ENCODE measurements at places on chromosomes 2 and 18.

GRCh38 chr18:52617931-52618330 lies 277.9 kb downstream of the DCC start:
- no peak for DNase-seq

DNA sequence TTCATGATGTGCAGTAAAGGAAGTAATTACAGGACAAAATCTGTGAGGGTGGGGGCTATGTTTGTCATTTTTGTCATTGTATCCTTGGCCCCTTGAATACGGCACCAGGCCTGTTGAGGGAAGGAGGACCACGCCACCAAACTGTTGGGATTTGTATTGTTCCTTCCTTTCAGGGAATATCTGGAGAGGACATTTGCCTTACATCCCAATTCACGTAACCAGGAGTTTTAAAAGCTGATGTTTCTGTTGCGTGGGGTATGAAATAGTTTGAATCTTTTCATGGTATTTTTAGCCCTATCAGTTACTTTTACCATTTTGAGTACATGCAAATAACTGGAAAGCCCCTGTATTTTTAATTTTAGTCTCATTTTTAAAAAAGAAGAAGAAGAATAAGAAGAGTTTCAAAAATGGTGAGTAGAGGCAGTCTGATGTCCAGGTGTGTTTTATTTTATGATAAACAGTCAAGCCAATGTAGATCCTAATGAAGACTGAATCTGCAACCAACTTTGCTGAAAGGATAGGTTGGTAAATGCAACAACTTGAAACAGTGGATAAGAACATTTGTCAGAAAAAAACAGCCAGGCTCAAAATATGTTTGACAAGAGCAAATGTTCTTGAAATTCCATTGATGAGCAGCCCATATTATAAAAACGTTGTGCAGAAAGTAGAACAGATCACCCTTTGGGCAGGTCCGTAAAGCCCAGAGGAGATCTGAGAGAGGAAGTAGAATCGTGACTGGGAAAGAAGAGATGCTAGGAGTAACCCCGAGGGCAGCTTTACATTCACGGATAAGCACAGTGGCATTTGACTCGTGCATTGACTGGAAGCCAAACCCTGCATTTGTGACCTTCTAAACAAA lies 54.5 kb downstream of the RASGRP3 start:
- DNase-seq, result no peak

DNA sequence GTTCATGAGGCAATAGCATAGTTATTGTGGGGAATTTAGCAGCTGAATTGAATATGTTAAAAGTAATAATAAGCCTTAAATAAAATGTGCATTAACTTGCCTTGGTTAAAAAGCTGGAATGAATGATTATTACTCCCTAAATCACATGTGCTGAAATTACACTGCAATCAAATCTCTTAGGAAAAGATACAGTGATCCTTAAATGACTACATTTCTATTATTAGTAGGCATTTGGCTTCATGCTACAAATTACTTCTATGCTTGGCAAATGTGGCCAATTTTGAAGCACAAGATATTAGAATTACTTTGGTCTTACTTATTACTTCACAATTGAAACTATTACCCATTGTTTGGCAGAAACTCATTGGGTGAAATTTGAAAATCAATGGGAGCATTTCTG lies 5.4 kb downstream of the RND3 start:
- no peak for DNase-seq

DNA sequence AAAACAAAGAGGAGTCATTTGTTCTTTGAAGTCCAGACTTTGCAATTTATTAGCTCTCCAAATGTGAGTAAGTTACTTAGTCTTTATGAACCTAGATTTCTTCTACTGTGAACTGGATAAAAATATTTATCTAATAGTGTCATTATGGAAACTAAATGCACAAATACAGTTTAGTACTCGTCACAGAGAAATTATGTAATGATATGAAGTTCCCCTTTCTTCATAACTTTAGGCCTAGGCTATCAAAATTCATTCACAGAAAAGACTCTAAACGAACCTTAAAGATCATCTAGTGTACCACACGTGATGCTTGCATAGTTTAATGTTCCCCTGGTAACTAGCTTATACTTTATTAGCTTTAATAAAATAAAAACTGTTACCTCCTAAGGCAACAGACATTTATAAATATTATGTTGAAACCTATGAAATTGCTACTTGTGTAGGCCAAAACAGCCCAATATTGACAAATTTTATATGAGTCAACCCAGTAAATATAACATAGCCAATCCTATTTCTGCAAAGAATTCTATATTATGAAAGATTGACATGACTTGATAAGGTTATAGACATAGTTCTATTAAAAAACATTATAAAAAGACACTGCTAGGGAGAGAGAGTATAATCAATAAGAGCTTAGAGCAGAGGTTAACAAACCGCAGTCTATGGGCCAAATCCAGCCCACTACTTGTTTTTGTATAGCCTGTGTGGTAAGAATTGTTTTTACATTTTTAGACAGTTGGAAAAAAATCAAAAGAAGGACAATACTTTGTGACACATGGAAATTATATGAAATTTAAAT lies 44.9 kb upstream of the ITPRID2 start:
- no peak for DNase-seq

DNA sequence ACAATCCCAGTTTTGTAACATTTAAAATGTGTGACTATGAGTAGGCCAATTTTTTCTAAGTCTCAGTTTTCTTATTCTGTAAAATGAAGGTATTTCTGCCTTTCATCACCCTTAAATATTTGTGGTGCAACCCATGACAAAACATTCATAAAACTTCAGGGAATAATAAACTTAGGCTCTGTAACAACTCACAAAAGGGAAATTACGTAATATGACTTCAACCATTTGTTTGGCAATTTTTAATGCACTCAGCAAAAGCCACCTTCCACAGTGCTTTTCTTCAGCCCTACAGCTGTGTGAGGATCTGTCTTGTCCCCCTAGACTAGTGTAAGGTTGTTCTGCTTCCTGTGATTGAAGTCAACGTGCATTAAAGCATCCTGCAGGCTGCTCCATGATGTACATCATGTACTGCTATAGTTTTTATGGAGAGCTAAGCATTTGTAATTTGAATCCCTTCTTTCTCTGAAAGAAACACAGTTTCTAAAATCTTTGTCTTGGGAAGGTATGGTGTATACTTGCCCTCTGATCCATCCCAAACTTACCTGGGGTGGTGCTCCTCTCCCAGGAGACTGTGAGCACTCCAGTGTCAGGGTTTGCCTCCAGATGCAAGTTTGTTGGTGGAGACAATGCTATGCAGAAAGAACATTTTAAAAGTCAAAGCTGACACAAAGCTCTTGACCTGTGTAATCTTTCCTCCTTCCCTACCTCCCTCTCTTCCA lies 39.1 kb downstream of the FN1 start:
- no peak for DNase-seq

All from NCI-H1417 (cell line).